Aorta (tissue), 5 donors: ENCODE measurements at places on chromosomes 2 and 18.
A peak's percentile ranks its signal among the peaks of the same experiment; 100 is the strongest.

DNA sequence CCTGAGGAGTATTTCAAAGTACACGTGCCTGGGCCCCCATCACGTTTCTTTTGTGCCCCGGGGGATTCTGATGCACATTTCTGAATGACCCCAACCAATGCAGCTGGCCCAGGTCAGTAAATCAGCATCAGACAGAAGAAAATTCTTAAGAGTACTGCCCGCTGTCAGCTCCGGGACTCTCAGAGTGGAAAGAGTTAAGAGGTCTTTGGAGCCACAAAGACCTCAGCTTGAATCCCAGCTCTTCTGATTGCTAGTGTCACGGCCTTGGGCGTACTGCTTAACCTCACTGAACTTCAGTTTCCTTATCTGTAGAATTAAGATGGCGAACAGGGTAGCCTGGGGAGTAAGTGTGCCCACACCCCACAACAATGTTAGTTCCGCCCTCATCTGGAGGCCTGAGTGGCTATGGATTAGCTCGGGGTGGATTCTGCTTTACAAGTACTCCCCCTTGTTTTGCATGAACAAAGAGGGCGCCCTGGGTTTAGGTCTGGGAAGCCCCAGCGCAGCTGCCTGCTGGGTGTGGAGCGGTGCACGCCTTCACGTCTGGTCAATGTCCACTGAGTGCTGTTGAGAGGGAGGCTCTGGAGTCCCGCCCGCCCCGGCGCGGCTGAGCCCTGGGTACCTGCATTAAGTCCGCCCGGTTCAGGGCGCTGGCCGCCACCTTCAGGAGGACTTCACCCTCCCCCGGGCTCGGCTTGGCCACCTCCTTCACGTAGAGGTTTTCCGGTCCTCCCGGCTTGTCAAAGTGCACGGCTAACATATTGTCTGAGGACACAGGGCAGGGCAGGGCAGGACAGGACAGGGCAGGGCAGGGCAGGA is 858 bp downstream of the TP53I3 start:
- no peak for DNase-seq

DNA sequence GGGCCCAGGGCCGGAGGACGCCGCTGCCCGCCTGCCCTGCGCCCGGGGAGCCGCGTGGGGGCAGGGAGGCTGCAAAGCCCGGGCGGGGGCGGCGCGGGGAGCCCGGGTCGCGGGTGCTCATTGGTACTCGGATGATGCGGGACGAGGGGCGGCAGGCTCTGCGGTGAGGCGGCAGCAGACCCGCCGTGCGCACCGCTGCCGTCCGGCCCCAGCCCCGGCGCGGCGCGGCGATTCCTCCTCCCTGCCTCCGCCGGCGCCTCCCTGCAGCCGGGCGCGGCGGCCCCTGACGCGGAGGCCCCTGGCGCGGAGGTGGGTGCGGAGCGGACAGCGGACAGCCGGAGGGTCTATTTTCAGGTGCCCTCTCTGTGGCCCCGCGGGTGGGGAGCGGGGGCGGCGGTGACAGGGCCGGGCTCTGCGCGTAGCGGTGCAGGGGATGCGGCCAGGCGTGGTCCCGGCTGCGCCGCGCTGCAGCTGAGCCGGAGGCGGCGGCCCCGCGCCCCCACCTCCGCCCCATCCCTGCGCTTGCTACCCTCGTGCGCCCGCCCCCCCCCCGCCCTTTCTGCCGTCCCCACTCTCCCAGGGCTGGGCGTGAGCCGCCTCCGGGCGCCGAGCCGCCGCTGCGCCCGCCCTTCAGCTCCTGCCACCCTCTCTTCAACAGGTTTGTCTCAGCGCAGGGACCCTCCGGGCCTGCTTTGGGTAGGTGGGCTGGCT is 640 bp downstream of the SPTBN1 start:
- peak; percentile 59 for DNase-seq

DNA sequence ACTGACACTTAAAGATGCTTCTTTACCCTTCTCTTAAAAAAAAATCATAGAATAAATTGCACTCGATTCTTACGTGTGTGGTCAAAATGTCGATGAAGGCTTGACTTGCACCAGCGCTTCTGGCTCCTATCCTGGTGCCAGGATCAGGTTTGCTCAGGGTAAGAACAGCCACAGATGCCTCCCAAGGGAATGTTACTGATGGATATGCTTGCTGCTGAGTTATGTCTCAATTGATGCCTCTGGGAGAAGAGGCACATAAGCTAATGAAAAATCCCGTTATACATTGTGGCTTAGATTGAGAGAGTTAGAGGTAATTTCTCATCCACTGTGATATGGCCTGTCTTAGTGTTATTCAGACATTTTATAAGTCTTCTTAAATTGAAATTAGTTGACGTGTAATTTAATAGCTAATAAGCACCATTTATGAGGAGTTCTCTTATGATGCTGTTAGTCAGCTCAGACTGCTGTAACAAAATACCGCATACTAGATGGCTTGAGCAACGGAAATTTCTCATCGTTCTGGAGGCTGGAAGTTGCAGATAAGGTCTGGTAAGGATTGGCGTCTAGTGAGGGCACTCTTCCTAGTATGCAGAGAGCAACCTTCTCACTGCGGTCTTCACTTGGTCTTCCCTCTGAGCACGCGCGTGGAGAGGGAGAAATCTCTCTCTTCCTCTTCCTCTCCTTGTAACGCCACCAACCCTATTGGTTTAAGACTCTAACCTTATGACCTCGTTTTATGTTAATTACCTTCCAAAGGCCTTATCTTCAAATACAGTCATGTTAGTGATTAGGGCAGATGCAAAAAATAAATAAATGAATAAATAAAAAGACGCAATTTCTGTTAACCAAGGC is 116.6 kb upstream of the NOSTRIN start:
- DNase-seq = no peak

- no peak for DNase-seq
Observed at GRCh38 chr2:187991389-187991788, 300.3 kb upstream of the GULP1 start.

GRCh38 chr2:240151477-240152031 is 11.1 kb upstream of the OTOS start:
- peak; percentile 16 for DNase-seq

GRCh38 chr2:96831679-96832078 is 12.1 kb downstream of the ANKRD23 start:
- DNase-seq = no peak
